ENCODE measurements at places on chromosomes 7 and 10.

DNA sequence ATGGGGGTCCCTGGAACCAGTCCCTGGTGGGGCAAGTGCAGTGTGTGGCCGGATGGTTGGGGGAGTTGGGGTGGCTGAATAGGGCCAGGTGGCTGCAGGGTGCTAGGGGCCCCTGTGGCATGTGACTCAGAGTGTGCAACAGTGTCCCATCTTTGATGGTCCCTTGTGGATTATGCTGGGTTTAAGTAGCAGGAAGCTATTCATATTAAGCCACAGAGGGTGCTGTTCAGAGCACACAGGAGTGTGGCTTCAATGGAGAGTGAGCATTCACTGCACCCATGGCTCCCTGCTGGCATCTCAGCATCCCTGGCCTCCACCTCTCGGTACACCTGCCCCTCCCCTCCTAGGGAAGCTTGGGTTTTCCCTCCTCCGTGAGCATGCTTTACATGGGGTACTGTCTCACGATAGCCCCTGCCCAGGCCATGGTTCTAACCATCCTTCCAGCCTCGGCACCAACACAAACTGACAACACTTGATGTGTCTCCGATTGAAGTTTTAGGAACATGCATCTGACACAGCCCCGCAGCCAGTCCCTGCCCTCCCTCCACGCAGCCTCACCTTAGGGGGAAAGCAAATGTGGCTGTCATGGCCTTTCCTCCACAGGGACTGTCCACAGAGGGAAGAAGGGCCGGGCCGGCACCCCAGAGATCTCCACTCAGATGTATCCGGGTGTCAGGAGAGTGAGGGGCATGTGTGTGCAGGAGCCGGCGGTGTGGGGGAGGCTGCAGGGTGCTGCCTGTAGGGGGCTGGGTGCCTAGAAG lies 30.4 kb upstream of the PPIF start:
- DNase-seq = peak; percentile 44

DNA sequence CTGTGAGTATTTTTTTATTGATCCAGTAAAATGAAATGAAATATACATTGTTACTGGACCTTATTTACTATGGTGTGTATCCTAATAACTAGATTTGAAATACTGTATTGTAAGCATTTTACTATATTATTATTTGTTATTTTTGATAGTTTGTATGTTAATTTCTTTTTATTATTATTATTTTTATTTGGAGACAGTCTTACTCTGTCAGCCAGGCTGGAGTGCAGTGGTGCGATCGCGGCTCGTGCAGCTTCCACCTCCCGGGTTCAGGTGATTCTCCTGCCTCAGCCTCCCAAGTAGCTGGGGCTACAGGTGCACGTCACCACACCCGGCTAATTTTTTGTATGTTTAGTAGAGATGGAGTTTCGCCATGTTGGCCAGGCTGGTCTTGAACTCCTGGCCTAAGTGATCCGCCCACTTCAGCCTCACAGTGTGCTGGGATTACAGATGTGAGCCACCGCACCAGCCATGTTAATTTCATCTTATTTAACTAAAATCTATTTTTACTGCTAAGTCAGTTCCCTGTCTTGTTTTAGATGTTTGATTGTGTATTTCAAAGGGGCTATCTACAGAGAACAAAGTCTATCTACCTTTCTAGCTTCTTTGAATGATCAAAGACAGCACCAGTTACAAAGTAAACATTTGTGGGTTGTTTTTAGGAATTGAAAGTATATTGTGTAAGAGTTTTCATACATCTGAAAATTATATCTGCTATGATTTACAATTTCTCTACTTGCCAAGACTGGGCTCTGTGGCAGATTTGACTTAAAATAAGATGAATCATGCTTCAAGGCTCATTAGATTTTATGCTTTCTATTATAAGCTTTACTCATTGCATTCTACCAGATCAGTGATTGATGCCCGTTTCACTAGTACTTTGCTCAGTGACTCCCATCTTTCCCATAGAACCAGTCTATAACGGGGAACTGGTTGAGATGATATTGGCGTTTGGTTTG lies 41.6 kb downstream of the CDC123 start:
- no peak for DNase-seq

GRCh38 chr10:13722747-13723653 lies 136.2 kb downstream of the PRPF18 start:
- no peak for DNase-seq

DNA sequence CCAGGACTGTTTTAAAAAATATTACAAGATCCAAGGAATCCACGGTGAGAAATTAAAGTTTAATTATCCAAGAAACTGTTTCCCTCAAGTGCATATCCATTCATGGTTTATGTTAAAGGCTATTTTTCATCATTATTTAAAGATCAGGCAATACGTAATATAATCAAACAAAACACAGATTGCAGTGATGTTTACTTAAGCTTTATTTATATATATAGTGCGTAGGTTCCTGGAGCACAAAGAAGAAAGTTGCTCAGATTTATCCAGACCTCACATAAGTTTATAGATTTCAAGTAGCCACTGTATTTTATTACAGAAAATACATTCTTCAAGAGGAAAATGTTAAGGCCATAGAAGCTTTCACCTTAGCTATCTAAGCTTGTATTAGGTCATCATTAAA lies 210.0 kb upstream of the KLF14 start:
- DNase-seq = no peak

DNA sequence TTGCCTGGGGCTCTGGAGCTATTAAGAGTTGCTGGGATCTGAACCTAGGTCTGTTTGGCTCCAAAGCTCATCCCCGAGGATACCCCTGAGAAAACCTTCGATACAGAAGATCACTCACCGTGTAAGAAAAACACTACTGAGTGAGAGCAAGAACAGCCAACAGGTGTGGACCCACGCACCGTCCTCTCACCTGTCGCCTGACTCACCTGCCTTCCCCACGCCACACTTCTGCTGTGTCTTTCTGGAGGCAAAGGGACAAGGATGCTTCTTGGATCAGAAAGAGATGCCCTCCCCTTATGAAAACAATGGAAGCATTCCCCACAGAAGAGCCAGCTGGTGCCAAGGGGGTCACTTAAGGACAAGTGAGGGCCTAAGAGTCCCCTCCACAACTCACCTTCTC lies 46.7 kb downstream of the COL13A1 start:
- no peak for DNase-seq

DNA sequence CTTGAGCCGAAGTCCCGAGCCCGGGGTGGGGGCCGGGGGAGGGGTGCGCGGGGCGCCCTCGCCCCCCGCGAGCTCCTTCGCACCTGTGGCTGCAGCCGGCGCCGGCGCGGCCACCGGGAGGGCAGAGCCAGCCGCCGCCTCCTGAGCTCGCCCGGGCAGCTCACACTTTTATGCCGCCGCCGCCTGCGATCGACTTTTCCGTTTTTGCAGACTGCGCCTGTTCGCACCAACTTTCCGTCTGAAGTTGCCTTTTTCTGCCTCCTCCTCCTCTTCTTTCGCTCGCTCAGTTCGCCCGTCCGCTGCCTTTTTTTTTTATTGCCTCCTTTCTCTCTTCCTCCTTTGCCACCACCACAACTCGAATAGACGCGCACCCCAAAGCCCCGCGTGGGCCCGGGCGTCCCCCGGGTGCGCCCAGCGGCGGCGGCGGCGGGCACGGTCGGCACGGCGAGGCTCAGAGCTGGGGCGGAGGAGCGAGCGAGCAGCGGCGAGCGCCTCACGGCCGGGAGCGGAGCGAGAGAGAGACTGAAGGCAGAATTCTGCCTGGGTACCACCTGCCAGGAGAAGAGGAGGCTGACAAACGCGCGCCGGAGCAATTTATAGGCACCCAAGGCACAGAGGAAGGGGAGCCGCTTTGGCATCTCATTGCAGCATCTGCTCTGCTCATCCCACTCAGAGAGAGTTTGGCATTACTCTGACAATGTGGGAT lies at the start of gene C1QL3:
C1QL3 (minus strand) TSS at position 569 of the 706 bp plus-strand sequence. CDS start 814 bp downstream, outside the sequence.
- peak; percentile 28 for DNase-seq

- DNase-seq = peak; percentile 45
Measured at GRCh38 chr10:15201589-15202300, 33.3 kb upstream of the NMT2 start.

- DNase-seq = no peak
Measured at GRCh38 chr7:107563081-107563774, 492 bp downstream of the COG5 start.

- DNase-seq = no peak
Measured at GRCh38 chr7:132412435-132412834, 163.8 kb downstream of the PLXNA4 start.

DNA sequence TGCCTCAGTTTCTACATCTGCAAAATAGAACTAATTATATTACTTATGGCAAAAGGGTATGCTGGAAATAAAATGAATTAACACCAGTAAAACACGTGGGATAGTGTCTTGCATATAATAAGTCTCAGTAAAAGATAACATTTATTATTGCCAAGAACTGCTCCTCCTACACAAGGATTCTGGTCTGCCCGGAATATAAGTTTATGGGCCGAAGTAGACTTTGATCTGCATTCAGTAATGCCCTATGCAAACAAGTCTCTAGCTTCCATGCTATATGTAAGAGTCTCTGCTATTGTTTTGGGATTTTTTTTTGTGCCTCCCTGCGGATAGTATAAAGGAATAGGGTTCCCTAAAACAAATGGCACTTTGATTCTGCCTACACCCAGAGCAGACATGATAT lies 125.6 kb upstream of the SLC26A5 start:
- no peak for DNase-seq

- no peak for DNase-seq
Measured at GRCh38 chr10:299512-299911, 164.3 kb downstream of the ZMYND11 start.

DNA sequence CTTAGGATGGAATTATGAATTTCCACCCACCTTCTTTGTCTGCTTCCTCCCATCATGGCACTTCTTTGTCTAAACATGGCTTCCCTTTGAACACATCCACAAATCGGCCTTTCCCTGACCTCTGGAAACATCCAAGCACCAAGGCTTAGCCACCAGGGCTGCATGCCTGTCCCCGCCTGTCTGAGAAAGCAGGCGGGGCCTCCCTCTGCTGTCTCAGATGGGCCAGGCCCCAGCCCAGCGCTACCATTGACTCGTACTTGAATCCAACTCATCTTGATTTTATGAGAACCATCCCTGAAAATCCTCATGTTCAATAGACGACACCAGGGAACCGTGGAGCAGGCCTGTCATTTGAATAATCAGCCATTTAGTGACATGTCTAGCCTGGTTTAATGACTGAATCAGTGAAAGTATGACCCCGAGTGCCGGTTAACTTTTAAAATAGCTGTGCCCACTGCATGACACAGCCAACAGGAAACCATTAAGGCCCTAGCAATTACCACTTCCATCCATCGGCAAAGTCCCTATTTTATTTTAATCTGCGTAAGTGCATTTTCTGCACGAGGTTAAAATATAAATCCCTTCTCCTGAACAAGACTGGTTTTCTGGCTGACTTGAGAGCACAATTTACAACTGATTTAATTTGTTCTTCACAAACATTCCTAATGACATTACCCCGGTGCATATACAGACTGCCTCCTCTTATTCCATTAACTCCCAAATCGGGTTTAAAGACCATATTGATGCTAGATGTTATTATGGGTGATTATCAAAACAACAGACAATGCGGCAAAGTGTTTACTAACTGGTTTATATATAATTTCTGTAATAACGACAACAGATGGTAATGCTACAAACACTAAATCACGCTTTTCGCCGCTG lies 194.7 kb downstream of the BUB3 start:
- no peak for DNase-seq

DNA sequence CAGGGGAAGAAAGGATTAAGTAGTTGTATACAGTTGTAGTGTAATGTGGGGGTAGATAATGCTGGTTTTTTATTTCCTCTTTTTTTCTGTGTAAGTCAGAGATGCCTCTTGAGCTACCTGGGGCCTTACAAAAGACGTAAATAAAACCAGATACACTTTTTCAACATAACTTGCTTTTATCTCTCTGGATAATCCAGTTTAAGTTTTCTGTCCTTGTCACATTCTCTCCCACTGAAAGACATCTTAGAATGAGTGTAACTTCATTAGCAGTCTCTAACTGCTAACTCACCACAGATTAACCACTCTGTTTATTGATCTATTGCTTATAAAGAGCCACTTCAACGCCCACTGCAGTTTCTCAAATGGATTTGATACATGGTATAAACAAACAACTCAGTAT lies 64.1 kb upstream of the LRRN3 start:
- DNase-seq = no peak

GRCh38 chr7:36732806-36733205 lies 8.5 kb upstream of the AOAH start:
- no peak for DNase-seq

DNA sequence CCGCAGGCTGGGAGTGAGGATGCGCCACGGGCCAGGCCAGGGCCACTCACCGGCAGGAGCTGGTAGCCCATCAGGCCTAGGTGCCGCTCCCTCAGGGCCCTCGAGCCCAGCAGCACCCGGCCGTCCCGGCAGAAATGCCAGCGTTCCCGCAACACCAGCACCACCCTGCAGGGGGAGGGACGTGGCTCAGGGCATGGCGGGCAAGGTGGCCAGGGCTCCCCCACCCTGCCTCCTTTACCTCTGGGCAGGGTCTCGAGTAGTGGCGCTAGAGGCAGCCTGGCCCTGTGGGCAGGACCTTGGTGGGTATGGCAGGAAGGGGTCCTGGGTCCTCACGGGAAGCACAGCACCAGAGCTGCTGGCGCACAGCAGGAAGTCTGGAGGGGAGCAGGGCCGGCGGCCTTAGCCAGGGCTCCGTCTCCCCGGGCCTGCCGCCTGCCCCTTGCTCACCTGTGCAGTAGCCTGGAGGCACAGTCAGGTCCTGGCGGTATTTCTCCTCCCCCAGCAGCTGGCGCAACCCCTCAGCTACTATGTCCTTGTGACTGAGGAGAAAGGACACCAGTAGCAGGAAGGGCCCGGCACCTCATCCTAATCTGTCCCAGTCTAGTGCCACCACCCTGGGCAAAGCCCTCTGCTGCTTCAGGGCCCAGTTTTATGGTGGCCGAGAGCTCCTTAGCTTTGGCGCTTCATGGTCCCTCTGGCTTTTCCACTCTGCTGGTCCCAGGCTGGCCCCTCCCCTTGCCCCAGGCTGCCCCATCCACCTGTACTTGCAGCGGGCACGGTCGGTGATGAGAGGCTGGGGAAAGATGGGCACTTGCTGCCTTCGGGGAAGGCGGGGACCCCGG lies 3.5 kb downstream of the FASTK start:
- DNase-seq = peak; percentile 30

DNA sequence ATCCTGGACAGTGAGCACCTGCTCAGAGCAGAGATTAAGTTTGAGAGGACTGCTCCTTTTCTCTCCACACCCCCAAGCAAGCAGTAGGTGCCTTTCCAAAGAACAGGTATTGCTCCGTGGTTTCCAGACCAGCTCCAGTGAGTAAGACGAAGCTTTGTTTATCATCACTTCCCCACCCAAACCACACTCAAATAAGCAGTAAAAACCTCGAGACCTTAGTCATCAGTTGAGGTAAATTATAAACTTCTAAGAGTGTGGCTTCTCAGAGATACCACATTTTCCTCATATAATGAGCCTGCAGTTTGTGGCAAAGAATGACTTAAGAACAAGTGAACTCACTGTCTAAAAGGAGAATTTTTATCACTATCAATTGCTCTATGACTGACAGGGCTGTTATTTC lies 50.0 kb upstream of the GRB10 start:
- peak; percentile 69 for DNase-seq

GRCh38 chr7:47125529-47125928 lies 456.4 kb downstream of the TNS3 start:
- no peak for DNase-seq
